ENCODE measurements at places on chromosomes 16 and 17.

- no peak for DNase-seq
These were observed 535.2 kb upstream of the CDH11 start for GRCh38 chr16:65657071-65657494.

DNA sequence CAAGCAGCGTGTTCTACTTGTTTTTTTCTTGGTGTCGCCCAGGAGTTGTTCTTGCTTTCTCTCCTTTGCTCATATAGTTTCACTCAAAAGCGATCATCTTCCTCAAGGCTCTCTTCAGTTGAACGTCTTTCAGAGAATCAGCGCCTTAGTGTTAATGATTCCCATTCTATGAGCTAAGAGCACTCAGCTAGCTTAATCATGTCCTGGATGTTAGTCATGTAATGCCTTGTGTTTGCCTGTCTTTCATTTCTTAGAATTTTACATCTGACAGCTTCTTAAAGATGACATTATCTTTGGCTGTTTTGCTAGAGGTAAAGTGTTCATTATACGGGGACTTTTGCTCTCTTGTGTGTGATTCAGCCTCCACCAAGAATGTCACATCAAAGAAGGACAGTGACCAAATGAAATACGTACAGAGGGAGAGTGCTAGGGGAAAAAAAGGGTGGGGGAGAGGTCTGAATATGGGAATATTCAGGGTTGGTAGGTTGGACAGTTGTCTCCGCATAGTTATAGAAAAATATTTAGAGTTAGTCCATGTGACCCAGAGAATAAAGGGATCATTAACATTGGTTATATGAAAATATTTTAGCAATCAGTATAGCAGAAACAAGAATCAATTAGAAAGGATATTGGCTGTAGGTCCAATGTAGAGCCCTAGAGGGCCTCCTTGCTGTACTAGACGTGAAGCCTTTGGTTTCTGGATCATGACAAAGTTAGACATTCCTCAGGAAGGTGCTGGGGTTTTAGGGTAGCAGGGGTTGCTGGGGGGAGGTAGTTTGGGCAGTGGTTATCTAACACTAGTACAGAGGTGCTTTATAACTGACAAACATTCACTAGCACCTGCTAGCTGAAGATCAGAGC lies 31.9 kb upstream of the ANKFN1 start:
- DNase-seq = peak; percentile 48

GRCh38 chr17:59391021-59391420 lies 59.6 kb downstream of the YPEL2 start:
- no peak for DNase-seq

DNA sequence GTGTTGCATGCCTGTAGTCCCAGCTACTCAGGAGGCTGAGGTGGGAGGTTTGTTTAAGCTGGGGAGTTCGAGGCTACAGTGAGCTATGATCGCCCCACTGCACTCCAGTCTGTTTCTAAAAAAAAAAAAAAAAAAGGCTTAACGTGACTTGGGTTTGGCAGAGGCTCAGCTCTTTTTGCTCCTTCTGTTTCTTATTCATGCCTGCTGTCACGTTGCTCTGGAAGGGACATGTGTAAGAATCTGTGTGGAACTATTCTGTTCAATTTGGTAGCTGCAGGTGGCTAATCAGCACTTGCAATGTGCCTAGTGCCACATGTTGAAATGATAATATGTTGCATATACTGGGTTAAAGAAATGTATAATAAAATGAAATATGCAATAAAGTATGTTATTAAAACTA lies 20.9 kb upstream of the SYT17 start:
- no peak for DNase-seq

DNA sequence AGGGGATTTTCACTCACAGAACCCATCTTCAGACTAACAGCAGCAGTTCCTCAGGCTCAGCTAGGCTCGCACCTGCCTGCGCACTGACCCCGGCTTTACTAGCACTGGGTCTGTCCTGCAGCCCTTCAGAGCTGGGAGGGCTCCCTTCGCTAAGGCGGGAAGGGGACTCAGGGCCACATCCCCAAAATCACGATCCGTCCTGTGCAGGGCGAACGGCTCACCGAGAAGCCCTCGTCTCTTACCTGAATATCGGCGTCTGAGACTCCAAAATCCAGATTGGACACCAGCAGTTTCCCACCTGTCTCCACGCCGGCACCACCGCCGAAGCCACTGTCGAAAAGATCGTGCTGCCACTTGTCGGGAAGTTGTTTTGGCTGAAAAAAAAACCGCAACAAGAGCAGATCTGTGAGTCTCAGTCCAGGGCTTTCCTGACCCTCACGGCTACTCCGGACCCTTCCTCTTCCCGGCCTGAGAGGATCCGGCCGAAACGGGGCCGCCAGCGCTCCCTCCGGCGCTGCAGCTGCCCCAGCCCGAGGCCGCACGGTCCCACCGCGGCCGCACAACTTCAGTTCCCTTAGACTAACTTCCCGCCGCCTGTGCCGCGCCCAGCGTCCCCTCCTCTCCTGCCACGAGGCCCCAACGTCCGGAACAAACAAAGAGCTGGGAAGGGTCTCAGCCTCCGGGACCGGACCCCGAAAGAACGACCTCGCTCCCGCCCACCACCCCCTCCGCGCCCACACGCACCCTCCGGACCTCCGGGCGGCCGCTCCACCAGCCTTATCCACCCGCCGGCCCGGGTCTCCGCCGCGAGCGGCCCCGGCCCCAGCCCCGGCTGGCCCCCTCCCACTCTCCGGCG lies 711 bp downstream of the ALYREF start:
- no peak for DNase-seq

DNA sequence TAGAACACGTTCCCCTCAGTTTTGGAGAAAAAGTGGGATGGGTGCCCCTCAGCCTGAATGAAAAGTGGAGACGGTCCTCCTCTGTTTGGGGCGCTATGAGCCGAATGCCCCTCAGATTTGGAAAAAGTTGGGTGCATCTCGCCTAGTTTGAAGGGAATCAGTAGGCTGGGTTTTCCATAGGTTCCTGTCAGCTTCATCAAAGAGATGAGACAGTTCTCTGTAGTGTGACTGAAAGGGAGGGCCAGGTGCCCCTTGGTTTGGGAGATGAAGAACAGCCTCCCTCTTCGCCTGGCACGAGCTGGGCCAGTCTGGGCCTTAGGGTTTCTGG lies 742 bp upstream of the SLC9A5 start:
- DNase-seq = no peak

DNA sequence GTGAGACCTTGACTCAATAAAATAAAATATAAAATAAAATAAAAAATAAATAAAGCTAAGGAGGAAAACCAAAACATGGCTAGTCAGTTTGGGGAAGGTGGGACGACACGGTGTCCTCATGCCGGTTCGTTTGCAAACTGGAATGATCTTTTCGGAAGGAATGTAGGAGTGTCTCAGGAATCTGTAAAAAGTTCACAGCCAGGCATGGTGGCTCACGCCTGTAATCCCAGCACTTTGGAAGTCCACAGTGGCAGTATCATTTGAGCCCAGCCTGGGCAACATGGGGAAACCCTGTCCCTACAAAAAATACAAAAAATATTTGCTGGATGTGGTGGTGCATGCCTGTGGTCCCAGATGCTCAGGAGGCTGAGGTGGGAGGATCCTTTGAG lies 14.7 kb upstream of the RPTOR start:
- no peak for DNase-seq

GRCh38 chr16:58418026-58418425 lies 25.8 kb downstream of the GINS3 start:
- no peak for DNase-seq

- no peak for DNase-seq
These were observed 6.4 kb upstream of the NPRL3 start for GRCh38 chr16:144797-145252.

DNA sequence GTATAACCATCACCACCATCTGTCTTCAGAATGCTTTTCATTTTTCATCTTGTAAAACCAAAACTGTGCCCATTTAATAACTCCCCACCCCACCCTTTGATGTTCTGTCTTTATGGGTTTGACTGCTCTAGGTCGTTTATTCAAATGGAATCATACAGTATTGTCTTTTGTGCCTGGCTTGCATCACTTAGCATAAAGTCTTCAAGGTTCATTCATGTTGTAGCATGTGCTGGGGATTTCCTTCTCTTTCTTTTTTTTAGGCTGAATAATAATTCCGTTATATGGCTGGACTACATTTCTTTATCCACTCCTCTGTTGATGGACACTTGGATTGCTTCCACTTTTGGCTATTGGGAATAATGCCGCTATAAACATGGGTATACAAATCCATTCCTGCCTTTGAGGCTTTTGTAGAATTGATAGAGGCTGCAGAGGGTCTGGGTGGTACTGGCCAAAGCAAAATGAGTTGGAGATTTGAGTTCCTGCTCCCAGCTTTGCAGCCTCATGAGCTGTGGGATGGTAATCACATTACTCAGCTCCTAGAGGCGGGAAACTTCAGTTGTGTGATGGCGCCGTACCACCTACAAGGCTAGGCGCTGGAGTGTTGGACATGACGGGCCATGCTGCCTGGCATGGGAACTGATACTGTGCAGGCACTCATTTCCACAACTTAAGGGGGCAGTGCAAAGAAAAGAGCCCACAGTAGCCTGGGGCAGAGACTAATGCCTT lies 64.8 kb downstream of the CLEC16A start:
- no peak for DNase-seq

- peak; percentile 54 for DNase-seq
These were observed 3.8 kb downstream of the ERCC4 start for GRCh38 chr16:13923703-13924298.

DNA sequence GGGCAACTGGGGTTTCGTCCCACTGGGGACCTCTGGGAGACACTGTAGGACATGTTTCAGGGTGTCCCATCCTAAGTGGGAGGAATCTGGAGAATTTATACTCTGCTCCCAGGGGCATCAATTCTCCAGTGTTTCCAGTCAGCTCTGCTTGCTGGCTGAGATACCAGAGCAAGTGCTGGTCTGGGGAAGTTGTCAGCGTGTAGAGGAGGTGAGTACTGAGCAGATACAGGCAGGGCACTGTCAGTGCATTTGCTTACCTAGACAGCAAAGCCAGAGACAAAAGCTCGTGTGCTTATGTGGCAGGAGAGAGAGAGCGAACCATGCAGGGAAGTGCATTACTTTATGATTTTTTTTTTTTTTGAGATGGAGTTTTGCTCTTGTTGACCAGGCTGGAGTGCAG lies 20.2 kb upstream of the TOX3 start:
- DNase-seq = no peak

DNA sequence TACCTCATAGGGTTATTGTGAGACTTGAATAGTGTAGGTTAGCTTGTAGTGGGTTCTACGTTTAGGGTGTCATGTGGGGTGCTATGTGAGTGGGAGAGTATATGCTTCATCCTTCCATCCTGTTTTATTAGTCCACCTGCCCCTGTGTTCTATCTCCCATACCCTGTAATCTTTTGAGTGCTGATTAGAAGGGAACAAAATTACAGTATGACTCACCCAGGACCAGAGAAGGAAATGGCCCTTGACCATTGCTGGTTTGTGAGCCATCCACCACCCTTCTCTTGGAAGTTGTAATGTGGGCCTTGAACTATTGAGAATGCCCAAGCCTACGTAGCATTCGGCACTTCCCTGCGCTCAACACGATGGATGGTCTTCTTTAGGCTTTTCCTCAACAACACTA lies 17.1 kb downstream of the SAP30BP start:
- DNase-seq = no peak

DNA sequence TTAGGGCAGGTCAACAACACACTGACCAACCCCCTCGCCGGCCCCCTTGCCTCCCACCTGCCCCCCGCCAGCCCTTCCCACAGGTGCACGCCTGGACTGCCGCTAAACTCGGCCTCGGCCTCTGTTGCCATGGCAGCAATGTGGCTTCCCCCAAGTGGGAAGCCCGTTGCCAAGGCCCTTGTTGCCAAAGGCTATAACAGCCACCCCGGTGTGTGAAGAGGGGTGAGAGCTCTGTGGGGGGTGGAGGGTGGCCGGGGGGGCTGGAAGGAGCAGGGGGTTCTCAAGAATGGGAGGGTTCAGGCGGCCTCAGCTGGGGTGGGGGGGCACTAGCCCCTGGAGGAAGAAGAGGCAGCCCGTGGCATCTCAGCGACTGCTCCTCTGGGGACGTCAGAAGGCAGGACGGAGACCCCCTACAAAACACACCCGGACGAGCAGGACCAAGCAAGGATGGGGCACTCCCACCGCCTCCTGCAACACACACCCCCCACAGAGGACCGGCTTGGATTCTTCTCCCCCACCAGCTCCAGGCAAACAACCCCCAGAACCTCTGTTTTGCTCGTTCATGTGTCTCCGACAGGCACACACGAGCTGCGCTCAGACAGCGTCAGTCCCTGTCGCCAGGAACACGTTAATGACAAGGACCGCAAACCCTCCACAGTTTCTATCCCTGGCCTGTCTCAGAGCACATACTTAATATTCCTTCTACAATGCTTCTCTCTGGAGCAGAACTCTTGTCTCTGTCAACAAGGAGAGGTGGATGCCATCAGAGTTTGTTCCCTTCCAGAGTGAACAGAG lies 55.7 kb downstream of the ABR start:
- DNase-seq = no peak

- DNase-seq = peak; percentile 73
These were observed 2.4 kb upstream of the BCKDK start for GRCh38 chr16:31105677-31106213.

DNA sequence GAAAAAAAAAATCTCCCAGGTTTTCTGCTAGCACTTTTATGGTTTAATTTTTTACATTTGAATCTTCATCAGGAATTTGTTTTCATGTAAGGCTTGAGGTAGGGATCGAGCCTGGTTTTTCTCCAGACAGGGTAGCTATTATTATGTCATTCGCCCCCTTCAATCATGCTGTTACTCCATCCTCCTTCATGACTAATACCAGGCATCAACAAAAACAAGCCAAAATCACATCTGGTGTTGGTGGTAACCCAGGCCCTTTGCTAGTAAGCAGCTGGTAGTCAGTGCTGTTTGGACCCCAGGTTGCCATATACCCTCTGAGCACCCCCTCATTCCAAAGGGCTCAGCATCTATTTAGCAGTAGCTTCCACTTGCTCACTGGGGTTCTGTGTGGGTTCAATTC lies 29.5 kb downstream of the DRC3 start:
- DNase-seq = no peak

- no peak for DNase-seq
These were observed 352.1 kb upstream of the HSBP1 start for GRCh38 chr16:83455716-83456115.

DNA sequence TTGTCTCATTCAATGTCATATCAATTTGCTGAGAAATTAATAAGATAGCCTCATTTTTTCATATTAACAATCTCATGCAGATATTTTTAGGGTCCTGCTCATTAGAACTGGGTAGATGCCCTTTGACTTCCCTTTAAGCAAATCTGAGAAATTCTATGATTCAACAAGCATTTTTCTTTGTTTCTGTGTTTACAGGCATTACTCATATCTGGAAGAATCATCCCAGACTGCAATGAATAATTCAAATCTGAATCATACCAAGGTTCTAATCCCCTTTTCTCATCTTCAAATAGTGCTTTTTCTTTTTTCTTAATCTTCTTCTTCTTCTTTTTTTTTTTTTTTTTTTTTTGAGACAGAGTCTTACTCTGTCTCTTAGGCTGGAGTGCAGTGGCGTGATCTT lies 69.2 kb upstream of the KIFC3 start:
- DNase-seq = no peak

DNA sequence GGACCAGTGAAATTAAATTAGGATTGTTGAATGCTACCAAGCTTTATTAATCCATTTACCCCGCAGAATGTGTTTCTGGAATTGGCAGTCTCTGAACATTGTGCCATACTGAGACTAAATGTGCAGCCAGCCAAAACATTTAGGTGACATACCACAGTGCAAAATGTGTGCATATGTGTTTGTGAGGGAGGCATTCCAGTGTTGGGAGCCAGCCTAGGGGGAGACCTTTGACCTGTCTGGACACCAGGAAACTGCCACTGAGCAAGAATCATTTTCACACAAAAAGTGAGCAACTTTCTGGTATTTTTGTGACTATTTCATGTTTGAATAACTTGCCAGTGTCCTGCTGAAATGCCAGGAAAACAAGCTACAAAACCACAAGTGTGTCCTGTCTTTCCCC lies 64.7 kb upstream of the SLC12A3 start:
- no peak for DNase-seq

Data from HT-29 (cell line).